ENCODE measurements at places on chromosomes 13 and 19.
A peak's percentile ranks its signal among the peaks of the same experiment; 100 is the strongest.

GRCh38 chr19:14031719-14032480 is at the start of gene IL27RA:
TSS of gene IL27RA (plus strand) at chr19:14031762. CDS start at chr19:14031873, 111 bp downstream.
- peak; percentile 85 for DNase-seq

DNA sequence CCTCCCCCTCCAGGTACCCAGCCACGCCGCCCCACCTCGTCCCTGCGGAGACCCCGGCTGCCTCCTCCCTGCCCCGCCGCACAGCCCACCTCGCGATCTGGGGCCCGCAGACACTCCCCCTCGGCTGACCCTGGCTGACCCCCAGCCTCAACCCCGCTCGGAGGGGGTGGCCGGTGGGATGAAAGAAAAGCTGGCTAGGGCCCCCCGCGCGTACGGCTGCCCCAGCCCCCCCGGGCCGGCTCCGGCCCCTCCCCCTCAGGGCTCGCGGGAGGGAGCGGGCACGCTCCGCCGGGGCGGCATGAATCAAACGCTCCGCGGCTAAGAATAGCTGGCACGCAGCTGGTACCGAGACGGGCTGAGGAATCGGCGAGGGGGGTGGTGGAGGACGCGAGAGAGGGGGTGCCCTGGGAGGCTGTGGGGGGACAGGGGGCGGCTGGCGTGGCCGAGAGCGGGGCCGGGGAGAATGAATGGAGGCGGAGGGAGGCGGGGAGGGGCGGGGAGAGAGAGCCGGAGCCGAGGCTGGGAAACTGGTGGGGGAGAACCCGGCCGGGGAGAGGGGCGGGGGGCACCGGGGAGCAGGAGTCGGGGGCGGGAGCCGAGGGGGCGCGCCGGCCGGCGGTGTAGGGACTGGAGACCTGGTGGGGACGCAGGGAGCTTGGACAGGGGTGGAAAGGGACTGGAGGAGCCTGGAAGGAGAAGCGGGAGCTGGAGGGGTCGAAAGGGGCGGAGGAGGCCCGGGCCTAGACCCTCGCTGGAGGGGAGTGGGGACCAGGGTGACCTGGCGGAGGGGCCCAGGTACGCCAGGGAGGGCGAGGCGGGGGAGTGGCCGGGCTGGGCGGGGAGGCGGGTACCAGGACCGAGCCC is 1.1 kb downstream of the SHANK1 start:
- DNase-seq, result no peak

DNA sequence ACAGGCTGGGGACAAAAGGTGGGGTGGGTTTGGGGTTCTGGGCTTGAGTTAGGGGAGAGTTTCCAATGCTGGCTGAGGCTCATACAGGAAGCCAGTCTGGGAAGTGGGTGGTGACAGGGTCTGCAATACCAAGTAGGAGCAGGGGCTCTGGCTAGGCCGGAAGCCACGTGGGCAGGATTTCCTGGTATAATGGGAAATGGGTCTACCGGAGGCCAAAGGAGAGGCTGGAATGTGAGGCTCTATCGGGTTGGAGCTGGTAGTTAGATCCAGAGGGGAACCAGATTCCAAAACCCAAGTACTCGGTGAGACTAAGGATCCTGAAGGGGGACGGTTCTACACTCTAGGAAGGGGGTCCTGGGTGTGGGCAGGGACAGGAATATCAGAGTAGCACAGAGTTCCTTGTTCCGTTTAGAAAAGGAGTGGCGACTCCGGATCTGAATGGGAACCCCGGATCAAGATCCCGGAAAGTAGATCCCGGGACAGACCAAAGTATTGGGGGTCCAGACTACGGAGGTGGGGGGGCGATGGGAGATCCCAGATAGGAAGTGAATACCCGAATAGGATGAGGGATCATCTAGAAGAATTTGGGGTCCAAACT is 802 bp downstream of the CDC37 start:
- no peak for DNase-seq

DNA sequence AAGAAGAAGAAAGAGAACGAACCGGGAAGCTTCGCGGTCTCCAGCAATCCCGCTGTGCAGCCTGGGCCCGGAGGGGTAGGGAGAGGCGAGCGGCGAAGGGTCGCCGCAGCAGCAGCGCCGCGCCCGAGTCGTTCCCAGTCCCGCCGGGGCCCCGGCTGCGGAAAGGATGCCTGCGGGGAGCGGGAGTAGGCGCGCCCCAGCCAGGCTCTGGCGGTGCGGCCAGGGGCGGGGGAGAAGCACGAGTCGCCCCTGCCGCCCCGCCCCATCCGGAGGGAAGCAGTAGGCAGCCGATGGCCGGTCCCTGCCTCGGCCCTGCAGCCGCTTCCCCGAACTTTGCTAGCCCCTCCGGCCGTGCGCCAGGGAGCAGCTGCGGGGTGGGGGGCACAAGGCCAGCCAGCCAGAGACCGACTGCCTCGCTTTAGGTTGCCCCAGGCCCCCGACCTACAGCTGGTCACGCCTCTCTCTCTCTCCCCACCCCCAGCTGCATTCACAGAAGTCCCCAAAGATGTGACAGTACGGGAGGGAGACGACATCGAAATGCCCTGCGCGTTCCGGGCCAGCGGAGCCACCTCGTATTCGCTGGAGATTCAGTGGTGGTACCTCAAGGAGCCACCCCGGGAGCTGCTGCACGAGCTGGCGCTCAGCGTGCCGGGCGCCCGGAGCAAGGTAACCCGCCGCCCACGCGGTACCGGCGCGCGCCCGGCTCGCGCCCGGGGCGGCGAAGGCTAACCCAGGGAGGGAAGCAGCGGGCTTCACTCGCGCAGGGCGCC is 1.1 kb downstream of the VSTM2B start:
- no peak for DNase-seq

DNA sequence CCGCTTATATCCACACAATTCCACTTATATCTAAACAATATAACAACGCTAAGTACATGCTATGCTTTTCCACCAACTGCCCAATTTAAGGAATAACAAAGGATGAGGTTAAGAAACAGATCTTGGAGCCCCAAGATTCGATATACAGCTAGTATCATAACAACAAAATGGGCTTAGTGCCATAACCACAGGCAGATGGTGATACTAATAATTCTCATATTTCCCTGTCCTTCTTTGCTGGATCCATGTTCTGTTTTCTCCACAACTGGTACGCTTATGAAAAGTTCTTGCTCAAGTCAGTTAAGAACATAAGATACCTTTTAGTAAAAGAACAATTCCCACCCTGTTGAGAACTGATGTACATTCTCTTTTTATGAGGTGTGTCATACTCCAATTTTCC is 33.9 kb downstream of the CAB39L start:
- DNase-seq, result no peak

DNA sequence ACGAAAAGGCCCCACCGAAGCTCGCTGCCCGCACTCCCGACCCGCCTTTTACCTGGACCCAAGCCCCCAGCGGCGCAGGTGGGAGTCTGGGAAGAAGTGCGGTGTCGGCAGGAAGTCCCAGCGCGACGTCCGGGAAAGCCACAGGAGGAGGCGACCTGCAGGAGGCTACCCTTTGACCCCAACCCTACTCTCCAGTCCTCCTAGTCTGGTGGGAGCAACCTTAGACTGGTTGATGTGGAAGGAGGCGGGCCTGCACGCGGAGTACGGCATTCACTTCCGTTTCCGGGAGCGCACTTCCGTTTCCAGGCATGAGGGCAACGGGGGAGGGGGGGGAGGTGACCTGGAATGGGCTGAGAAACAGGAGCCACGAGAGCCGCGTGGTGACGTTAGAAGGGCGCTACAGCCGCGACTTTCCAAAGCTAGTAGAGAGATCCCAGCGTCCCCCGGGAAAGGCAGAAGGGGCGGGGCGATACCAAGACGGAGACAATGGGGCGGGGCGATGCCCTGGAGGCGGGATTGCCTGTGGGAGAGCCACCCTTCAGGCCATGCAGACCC is 28.5 kb downstream of the ZNF266 start:
- DNase-seq, result peak; percentile 7

GRCh38 chr13:33798023-33798422 is 19.9 kb upstream of the RFC3 start:
- DNase-seq, result no peak
